ENCODE measurements at places on chromosomes 2 and 18.

DNA sequence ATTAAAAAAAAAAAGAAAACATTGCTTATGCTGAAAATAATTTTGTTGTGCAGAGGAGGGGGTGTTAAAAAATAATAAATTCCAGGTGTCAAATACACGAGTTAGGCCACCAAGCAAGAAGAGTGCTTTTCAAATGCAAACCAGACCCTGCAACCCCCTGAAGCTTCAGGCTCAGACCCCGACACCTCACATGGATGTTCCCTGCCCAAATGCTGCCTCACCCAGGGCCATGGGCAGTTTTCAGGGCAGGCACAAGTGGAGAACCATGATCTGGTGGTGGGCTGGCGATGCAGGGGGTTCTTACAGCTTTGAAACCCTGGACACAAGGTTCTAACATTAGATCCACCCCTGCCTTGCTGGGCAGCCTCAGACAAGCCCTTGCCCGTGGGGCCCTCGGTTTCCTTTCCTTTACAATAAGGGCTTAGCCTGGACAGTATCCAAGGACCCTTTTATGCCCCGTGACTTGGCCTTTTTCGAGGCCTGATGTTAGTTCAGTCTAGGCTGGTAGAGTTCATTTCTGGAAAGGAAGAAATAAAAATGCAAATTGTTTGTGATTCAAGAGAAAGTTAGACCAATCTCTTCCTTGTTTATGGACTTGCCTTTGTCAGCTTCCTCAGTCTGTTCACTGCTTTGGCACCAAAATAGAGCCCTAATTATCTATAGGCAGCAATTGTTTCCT is 168.7 kb downstream of the DDX1 start:
- no peak for DNase-seq

- DNase-seq, result no peak
These were observed 552.3 kb downstream of the KCNJ3 start for GRCh38 chr2:155250800-155251199.

DNA sequence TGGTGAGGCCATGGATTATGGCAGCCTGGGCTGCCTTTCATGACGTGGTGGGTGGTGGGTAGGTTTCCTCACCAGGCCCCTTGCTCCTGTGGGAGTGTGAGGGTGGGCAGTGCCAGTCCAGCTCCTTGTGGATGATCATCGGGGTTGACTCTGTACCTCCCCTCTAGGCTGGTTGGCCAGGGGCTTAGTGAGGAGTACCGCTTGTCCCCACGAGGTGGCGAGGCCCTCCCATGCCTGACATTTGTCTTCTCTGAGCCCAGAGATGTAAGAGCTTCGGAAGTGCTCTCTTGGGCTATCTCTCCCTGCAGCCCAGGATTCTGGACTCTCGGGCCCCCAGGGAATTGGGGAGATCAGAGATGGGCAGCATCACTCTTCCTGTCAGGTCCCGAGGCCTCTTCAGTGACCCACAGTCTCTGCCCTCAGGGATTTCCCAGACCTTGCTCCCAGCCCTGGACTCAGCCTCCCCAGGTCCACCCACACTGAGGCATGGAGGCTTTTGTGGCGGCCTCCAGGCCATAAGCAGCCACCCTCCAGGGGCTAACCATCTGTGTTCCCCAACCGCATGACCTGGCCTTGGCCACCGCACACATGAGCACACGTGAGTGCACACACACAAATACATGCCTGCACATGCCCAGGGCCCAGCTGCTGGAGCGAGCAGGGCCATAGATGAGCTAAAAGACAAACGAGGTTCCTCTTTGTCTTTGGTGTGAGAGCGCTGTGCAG is 6.5 kb downstream of the SPR start:
- DNase-seq, result no peak

GRCh38 chr2:71001592-71001927 is 6.9 kb upstream of the TEX261 start:
- DNase-seq, result no peak

DNA sequence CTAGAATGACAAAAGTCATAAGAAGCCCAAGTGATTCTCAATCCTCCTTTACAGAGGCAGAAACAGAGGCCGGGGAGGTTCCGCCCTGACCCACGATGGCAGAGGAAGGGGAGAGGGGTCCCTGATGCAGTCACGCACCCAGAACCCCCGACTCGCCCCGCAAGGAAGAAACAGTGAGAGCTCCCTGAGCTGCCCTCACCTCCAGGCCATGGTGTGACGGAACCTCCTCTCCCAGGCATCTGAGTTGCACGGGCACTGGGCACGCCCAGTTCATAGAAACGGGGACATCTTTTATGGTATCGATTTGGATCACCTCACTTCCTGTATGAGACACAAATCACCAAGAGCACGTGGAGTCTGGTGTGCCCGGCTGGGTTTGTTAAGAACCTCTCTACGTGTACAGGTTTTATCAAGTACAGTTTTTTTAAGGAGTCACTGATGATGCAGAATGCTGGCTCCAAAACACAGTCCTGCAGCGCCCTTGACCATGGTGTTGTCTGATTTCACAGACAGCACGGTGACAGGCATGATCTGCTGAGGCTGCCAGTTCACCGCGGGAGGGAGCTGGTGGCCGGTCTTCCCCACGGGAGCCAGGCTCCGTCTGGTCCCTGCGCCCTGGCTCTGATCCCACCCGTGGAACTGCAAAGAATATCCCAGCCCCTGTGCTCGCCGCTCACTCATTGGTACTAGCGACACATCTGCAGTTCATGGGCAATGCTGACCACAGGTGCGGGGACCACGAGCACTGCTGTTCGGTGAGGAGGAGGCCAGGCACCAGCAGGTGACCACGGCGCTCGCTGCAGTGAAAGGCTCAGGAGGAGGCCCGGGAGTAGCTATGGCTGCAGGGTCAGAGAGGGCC is 35.6 kb downstream of the PXDN start:
- no peak for DNase-seq

- DNase-seq, result no peak
These were observed 134.0 kb downstream of the RAB3GAP1 start for GRCh38 chr2:135186054-135186453.

DNA sequence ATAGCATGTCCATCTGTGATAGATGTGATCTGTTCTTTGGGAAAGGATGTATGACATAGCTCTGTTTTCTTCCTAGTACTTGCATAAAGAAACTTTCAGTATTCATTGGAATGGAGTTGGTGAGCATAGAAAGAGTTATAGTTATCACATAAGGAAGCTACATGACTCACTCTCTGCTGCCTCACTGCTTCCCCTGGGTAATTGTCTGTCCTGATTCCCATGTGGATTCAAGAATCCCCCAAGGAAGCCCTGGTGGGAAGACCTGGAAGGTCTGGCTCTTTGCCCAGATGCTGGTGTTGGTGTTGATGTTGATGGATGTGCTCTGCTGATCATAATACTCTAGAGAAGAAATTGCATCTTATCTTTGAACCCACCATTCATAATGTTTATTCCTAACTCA is 60.6 kb downstream of the PTPN4 start:
- DNase-seq, result no peak

DNA sequence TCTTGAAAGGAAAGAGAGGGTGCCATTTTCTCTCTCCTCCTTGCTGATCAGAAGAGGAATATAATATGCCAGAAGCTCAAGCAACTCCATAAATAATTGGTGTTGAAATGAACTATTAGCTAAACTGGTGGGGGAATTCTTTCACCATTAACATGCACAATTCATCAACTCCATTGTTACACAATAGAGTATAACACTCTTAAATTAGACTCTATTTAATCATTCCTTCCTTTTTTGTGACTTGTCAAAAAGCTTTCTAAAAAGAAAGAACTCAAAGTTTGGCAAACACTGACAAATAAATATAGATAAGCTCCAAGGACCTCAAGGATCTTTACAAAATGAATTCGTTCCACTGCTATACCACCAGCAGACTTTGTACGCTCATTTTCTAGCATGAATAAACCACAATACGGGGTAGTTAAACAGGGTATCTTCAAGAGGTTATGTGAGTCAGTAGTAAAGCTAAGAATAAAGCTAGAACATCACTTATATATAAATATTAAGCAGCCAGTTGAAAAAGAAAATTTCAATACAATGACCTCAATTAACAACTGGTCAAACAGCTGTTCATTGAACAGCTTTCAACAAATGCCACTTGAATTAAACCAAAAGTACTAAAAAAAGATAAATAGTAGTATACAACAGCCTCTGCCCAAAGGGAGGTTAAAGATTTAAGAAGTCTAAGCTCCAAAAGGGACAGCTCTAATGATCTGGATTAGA is 6.4 kb downstream of the TRAK2 start:
- DNase-seq, result no peak
